Mammary epithelial cell (primary cell): ENCODE measurements at places on chromosomes 1 and 21.

DNA sequence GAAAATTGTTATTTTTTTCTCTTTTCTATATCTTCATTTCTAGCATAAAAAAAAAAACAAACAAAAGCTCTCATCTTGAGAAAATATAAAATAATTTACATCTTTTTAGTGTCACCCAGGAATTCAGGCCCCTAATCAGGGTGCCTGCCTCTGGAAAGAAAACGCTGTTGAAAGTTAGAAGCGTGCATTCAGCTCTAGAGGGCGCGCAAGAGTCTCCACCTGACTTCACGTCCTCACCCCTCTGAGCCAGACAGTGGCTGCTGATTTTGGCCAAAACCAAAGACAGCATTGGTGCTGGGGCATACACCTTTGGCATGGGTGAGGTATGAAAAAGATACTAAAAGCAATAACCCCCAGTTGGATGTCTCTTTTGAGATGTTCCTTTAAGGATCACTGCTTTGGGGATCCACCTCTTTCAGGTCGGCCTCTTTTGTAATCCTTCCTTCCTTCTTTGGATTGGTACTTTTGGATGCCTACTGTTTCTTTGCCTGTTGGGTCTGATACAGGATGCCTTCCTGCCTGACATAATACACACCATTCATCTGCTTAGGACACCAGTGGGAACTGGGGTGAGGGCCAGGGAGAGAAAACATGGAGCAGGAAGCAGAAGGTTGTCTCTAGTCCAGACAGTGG, 77.6 kb upstream of the CHRM3 start:
- DNase-seq: peak; percentile 2

DNA sequence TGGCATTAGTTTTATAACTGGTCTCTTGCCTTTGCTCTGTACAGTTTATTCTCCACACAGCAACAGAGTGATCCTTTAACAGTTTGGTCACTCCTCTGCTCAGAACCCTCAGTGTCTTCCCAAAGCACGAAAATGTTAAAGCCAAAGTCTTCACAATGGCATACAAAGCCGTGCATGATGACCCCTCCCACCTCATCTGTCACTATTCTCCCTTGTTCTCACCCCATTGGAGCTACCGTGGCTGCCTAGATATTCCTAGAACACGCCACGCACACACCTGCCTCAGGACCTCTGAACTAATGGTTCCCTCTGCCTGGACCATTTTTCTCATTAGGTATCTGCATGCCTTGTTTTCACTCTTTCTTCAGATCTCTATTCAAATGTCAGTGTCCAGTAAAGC, 8.6 kb upstream of the SEMA4A start:
- DNase-seq: no peak

- no peak for DNase-seq
Measured at GRCh38 chr1:151958959-151959358, 34.7 kb downstream of the S100A10 start.

DNA sequence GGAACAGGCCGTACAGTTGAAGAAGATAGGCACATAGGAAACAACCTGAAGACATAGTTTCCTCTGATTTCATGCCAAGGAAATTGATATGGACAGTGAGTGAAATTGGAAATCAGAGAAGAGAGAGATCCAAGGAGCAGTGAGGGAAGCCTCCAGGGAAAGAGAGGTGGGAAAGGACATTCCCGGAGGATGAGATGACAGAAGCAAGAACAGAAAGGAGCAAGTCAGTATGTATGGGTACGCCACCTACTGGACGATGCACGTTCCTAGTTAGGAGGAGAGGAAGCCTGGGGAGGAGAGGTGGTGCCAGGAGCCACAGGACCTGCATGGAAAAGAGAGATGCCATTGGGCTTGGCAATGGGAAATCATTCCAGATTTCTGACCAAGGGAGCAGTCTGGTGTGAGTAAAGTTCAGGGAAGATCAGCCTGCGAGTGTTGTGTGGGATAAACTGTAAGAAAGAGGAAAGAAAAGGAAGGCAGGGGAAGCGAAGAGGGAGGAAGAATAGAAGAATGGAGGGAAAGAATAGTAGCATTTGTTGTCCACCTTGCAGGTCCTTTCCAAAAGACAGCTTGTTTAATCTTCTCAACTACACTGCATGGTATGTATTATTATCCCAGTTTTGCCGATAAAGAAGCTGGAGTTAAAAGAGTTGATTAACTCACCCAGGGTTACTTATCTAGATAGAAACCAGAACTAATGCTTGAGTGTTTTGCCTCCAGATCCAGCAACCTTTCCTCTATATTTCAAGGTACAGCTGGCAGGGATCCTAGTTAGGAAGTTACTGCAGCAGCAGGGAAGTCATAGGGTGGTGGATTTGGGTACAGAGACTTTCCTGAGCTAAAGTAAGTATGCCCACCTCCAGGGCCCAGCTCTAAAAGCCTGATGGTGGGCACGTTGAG, 27.4 kb downstream of the C1orf116 start:
- peak; percentile 73 for DNase-seq

DNA sequence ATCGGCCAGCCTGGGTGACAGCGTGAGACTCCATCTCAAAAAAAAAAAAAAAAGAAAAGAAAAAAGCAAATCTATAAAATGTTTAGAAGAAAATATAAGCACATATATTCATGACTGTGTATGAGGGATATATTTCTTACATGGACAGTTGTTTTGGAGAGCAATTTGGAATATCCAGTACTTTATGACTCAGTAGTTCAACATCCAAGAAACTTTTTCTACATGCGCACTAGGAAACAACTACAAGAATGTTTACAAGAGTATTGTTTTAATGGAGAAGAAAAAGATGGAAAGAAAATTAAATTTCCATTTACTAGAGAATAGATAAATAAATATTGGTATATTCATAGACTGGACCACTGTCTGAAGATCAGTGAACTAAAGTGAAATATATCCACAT, 77.5 kb downstream of the MAST2 start:
- no peak for DNase-seq

DNA sequence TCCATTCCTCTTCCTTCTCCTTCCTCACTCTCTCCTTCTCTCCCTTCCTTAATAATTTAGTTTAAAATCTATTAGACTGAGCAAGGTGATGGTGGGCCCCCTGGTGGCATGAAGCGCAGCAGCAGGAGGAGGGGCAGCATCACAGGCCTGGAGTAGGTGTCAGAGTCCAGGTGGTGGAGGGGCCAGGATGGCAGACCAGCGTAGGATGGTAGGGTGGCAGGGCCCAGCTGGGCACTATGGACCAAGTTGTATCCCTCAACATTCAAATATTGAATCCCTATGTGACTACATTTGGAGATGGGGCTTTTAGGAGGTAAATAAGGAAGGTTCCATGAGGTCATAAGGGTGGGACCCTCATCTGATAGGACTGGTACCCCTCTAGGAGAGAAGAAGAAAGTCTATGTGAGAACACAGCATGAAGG, 61.0 kb downstream of the WDR4 start:
- DNase-seq: peak; percentile 45

- peak; percentile 81 for DNase-seq
Measured at GRCh38 chr1:99557546-99558202, 88.2 kb upstream of the PALMD start.

- no peak for DNase-seq
Measured at GRCh38 chr1:109385417-109385816, 12.3 kb downstream of the SORT1 start.

- DNase-seq: no peak
Measured at GRCh38 chr1:25355841-25356395, 17.8 kb downstream of the TMEM50A start.

GRCh38 chr1:39154553-39155421, 49.7 kb upstream of the MACF1 start:
- peak; percentile 78 for DNase-seq

DNA sequence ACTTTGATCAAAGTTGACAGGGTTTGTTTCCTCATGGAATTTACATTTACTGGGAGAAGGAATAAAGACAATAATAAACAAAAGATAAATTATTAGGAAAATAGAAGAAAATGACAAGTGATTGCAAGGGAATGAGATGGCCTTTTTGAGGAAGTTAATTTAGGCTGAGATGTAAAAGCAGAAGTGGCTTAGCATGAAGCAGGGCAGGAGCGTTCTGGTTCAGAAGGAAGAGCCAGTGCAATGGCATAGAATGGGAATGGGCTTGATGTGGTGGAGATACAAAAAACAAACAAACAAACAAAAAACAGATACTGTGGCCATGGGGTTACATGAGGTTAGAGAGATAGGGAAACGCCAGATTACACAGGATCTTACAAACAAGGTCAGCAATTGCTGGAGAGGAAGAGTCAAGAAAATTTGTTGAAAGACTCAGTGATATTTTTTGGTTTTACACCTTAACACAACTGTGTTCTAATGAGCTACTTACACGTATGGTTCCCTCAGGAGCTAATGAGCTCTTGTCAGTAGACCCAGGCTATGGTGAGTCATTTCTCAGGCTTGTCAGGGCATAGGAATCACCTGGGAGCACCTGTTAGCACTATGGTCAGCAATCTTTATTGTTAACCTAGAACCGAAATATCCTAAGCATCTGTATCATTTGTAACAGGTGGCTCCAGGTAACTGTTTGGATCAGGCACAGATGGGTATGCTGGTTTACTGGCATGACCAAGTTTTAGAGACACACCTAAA, 8.7 kb upstream of the CADM3 start:
- DNase-seq: peak; percentile 64

DNA sequence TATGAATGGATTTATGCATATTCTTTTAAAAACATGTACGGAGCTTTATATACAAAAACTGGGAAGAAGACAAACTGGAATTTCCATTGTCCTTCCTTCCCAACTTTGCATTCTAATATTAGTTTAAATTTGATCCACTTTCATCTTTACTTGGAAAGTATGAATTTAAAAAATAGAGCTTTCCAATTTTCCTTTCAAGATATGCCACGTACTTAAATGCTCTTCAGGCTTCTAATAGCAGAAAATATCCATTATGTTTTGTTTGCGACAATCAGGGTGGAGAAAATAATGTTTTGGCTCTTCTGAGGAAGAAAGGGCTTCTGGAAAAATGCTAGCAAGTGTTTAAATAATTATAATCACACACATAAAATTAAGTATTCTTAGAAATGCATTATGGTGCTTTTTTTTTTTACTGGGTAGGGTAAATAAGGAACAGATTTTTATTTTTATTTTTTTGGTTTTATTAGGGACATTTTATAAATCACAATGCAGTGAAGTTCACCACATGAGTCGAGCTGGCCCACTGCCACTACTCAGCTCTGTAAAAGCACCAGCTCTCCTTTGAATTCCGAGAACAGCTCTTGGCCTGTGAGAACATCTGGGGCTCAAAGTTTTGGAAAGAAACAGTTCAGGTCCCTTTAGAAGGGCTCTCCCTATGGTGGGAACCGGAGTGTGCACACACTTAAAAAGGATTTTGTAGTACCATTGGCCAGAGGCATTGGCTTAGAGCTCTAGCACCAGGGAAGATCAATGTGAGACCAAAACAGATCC, 287.4 kb upstream of the LYPLAL1 start:
- DNase-seq: peak; percentile 37

GRCh38 chr1:44829506-44830384, 13.3 kb downstream of the PTCH2 start:
- no peak for DNase-seq

DNA sequence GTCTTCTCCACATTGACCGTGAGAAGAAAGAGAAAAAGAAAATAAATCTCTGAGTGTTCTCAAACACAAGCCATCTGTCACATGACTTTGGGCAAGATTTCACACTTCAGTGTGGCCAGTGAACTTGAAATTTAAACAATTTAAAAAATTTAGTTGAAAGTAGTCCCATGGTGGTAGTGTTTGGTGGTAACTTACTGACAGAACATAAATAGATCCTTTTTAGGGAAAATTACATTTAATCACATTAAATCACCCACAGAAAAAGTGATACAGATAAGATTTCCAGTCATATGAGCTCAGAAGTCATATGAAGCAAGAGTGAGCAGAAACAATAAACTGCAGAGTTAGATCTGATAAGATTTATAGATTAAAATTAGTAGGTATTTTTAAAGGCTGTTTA, 31.9 kb upstream of the SGIP1 start:
- no peak for DNase-seq

- no peak for DNase-seq
Measured at GRCh38 chr1:222021129-222021528, 279.2 kb upstream of the DUSP10 start.

DNA sequence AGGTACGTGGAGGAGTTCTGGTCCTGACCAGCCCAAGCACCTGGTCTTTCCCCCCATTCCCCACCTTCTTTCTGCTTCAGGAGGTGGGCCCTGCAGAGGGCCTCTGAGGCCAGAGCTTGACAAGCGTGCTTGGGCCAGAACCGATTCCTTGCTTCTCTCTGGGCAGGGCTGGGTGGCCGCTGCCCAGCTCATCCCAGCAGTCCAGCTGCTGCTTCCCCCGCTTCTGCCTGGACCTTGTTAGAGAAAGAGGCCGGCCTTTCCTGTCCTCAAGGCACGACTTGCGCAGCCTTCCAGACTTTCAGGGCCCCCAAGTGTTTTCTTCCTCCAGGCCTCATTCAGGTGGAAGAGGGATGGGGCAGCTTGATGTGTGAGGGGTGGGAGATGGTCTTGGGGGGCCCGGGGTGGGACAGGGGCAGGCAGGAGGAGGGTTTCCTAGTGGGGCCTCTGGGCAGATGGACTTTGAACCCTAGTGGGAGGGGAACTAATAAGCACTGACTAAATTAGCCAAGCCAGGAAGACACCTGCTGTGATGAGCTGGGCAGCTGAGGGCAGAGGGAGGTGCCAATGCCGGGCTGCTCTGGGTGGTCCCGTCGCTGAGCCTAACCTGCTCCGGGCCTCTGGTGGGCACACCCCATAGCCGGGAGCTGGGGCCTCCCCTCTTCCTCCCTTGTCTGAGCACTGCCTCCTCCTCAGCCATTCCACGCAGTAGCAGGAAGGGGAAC, 36.5 kb downstream of the ARHGEF10L start:
- no peak for DNase-seq

GRCh38 chr1:111209622-111210021, 9.2 kb upstream of the DENND2D start:
- DNase-seq: peak; percentile 67

DNA sequence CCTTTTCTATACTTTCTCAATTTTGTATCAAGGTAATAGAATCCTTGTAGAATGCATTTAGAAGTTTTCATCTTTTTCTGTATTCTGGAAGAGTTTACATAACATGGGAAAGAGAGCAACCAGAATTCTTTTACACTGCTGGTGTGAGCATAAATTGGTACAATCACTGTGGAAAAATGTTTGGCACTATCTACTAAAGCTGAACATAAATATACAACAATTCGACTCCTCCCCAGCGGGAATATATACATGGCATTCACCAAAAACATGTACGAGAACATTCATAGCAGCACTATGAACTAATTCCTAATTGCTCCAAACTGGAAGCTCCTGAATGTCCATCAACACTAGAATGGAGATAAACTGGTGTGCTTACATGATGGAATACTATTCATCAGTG, 1.8 kb upstream of the ACBD6 start:
- DNase-seq: no peak
